ENCODE measurements at places on chromosomes 1 and 21.
A peak's percentile ranks its signal among the peaks of the same experiment; 100 is the strongest.

DNA sequence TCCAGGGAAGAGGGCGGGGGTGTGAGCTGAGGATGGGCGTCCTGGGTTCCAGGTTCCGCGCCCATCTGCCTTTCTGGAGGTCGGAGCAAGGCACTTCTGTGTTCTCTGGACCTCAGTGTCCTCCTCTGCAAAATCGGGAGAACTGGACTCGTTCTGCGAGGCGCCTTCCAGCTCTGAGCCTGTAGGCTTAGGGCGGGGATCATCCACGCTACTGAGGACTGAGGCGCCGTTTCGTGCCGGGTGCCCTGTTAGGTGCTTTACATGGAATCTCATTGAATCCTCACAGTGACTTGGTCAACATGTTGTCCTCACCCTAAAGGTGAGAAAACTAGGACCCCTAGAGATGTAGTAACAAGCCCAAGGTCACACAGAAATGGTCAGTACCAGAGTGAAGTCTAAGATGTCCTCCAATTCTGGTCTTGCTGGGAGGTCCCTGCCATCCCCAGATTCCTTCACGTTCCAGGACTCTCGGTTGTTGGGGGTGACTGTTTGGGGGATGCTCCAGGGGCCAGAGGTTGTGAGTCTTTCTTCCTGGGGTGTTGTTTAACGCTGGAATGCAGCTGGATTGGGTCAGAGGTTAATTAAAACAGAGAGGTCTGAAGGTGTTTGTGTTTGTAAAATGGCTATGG lies 677 bp downstream of the PRKAA2 start:
- DNase-seq = no peak

DNA sequence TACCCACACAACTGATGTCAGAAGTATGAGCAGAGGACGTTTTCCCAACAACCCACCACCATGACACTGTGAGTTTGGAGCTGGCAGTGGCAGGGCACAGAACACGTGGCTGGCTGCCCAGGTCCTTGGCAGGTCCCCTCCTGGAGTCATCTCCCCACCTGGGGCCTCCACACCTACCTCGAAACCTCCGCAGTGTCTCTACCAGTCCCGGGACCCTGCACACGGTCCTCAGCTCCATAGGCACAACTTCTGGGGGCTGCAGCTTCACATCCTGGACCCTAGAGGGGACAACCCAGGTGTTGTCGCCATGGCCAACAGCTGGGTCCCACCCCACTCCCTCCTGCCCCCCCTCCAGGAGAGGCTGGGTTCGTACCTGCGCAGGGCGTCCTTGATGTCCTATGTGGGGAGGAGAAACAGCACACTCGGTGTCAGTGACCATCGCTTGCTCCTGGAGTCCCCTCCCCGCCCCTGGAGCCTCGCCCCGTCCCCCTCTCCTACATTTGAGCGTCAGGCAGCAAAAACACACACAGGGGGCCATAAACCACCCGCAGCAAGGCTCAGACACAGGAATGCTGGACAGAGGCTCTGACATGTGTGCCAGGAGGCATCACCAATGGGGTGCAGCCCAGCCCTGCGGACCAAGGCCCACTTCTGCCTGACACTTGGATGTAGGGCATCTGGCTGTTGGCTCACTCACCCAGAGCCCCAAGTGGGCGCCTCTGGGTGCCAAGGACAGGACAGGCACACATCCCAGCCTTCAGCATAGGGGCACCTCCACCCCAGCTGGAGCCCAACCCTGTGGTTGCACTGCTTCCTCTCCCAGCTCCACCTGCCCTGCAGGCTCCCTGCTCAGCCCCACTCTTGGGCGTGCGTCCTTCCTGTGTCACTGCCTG lies 9.6 kb downstream of the TRIM11 start:
- DNase-seq = no peak

GRCh38 chr1:25624156-25624555 lies 7.6 kb downstream of the MAN1C1 start:
- DNase-seq = no peak

DNA sequence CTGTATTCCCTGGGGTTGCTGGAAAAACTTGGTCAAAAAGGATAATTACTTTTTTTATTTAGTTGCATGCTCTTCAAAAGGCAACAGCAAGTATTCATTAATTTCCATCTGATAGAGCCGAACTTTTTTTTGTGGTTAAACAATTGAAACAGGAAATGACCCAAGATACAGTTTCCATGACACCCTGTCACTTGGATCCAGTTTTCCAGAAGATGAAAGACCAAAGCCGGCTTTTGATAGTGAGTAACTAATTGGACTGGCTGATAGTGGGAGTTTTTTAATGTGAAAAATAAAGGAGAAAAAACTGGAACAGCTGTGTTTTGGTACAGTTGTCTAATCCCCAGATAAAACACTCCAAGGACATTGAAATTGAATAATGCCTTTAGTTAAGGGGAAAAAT lies 33.0 kb downstream of the CACHD1 start:
- no peak for DNase-seq

GRCh38 chr1:231315887-231316286 lies 21.8 kb downstream of the EXOC8 start:
- peak; percentile 43 for DNase-seq

DNA sequence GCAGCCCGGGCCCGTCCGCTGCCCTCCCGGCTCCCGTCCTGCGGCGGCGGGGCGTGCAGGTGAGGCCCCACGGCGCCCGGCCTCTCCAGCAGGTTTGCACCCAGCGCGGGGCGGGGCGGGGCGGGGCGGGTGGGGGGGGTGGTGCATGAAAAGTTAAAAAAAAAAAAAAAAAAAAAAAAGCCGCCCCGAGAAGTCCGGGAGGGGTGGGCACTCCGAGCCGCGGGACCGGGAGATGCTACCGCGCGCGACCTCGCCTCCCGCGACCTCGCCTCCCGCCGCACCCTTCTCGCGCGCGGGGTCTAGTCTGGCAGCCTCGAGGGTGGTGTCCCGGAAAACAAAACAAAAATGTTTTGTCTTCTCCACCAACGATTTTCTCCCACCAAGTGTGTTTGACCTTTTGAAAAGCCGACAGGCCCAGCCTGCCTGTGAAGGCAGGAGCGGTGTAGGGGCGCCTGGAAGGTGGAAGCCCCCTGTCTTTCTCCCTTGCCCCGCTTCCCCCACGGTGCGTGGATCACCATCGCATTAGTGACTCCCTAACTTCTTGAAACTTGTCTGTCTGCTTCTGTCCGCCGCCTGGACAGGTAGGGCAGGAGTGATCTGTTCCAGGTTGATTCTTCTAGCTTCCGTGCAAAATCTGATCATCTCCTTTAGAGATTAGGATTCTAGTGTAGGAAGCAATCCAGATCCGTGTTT lies 569 bp downstream of the RCAN3 start:
- DNase-seq = no peak

DNA sequence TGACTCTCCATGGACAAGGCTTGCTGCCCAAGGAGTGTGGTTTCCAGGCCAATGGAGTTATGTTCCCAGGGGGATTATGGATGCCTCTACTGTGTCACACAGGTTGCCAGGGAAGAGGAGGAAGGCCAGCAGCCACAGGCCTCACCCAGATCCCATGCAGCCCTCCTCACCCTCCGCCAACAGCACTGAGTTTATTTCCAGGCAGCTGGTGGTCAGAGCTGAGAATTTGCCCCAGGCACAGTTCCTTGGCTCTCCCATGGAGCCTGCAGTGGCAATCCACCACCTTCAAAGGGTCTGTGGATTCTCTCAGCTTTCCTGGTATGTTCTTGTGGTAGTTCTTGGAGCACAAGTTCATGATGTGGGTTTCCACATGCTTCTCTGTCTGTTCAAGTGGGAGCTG lies 79.2 kb downstream of the NTNG1 start:
- no peak for DNase-seq

GRCh38 chr1:211885747-211886522 lies 55.4 kb upstream of the LPGAT1 start:
- DNase-seq = no peak

DNA sequence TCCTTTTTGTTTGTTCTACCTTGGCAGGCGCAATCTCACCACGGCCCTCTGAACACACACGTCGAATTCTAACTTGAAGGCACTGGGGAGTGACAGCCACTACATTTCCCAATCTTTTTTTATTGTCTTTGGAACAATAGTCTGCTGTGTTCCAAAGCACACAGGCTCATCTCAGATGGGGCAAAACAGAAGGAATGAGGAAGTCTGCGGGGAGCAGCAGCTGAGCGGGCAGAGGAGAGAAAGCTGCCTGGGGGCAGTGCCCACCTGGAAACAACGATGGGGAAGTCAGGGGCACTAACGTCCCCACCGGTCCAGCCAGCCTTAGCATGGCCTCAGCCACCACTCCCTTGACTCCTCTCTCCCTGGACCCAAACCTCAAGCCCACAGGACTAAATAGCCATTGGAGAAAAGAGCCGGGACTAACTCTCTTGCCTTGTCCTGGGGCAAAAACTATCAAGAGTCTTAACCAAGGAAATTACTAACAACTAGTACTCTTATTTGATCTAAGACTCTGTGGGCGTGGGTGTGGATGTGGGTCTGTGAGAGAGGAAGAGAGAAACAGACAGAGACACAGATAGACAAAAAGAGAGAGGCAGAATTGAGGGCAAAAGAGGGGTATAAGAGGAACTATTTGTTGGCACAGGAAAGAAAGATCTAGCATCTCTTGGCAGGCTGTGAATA lies 34.2 kb downstream of the SYF2 start:
- no peak for DNase-seq

- DNase-seq = no peak
Observed at GRCh38 chr1:156193208-156193487, 756 bp upstream of the SLC25A44 start.

DNA sequence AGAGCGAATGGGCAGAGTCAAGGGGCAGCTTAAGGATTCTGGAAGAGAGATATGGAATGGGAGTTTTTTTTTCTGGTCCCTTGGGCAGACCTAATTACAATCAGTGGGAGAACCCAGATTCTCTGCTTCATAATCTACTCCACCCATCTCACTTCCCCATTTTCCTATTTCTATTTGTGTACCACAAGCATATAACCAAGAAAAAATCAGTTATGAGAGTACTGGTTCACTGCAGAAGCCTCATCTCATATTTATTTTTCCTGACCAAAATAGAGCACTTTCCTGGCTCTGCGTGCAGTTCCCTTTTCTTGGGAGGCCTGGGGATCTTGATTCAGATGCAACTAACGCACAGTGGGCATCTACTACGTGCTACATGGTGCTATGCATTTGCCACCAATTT lies 82.2 kb upstream of the SLFNL1 start:
- no peak for DNase-seq

GRCh38 chr1:239722035-239722434 lies 335.7 kb downstream of the CHRM3 start:
- no peak for DNase-seq

DNA sequence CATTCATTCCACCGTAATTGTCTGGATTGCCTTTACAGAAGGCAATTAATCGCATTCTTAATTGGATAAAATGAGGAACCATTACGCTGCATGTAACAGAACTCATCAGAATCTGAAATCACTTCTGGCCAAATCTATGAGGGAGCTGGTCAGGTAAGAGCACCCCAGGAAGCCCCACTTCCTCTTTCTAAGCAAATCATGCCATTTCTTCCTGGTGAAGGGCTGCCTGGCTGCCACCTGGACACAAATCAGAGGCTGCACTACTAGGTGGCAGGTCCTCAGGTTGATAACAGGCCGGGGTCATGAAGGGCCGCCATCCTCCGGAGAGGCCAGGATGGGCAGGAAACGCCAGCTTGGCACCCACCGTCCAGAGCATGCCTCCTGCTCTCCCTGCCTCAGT lies 73.7 kb downstream of the CAPZB start:
- no peak for DNase-seq

DNA sequence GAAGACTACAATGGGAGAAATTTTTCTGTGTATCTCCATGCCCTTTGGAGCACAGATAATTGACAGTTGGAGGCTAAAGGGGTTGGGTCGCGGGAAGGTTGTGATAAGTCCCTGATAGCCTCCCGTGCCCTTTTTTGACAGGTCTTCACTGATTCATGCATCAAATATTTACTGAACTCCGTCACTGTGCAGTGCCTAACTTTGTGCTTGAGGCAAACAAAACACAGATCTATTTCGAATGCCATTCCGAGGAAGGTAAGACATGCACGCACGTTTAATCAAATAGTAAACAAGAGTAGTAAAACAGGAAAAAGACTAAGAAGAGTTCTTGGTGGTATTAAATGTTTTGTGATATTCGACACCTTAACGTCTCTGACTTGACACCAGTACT lies 494 bp upstream of the PIP5K1A start:
- no peak for DNase-seq

- no peak for DNase-seq
Observed at GRCh38 chr1:206873603-206874188, 8.3 kb downstream of the IL20 start.

- no peak for DNase-seq
Observed at GRCh38 chr1:91806769-91807700, 78.9 kb downstream of the TGFBR3 start.

DNA sequence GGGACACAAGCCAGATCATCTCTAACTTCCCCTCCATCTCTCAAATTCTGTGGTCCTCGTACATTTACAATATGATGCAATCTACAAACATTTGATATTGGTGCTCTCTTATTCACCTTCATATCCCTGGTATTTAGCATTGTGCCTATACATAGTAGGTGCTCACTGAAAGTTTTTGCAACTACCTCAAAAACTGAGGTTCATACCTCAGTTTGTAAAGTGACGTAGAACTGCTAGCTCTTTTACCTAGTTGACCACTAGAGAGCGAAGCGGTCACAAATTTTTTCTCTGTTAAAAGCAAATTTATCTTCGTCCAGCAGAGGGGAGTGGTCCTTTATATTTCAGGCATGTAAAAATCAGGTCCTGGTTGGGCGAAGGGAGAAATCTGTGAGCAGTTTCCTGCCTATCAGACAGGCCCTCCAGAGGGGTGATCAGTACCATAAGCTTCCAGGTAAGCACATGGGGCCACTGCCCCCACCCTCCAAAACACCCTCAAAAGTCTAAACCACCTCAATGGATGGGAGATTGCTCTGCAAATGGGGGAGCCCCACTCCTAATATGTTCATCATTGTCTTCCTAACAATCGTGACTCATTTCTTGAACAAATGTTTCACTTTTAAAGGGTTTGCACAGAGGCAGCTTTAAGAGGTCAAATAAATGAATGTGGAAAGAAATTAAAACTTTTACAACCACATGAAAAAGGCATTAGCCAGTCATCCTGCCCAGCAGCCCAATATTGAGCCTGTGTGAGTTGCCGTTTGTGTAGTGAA lies 10.6 kb upstream of the HLCS start:
- peak; percentile 30 for DNase-seq

DNA sequence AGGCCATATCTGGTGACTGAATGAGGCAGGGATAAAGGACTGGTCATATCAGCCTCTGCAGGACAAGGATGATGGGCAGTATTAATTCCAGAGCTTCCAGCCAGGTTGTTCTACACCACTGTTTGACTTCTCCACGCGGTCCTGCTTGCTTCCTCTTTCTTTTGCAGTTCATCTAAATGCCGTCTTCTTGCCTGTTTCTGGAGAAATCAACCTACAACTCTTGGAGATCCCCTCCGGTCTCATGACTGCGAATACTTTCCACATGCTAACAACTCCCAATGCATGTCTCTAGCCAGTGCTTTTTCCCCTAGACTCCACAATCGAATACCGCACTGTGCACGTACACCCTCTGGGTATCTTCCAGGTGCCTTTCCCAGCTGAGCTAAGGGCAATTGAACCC lies 14.1 kb upstream of the TIAM1 start:
- DNase-seq = no peak

DNA sequence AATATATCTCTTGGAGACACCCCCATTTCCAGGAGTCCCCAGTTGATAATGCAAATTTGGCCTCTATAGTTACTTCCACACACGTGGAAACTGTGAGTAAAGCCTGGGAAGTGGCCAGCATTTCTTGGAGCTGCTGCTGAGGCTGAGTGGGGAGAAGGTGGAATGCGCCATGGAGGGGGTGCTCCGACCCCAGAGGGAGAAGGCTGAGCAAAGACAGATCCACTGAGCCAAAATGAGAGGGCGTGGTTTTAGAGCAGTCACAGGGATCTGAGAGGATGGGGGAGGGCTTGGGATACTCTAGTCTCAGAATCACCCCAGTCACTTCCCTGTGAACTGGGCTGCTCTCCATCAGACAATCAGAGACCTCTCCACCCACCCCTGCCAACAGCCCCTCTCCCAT lies 38.7 kb downstream of the TRIM62 start:
- DNase-seq = no peak

Data from stimulated activated CD4-positive, alpha-beta T cell treated with anti-CD3 and anti-CD28 coated beads, Interleukin-4, amount 100 ng/mL, for 1 hour (primary cell).